ENCODE measurements at places on chromosomes 3 and 15. TPM values are rescaled to one million over a fixed set of nuclear protein-coding genes. Genes with fewer than 3 reads are reported as not detected.

DNA sequence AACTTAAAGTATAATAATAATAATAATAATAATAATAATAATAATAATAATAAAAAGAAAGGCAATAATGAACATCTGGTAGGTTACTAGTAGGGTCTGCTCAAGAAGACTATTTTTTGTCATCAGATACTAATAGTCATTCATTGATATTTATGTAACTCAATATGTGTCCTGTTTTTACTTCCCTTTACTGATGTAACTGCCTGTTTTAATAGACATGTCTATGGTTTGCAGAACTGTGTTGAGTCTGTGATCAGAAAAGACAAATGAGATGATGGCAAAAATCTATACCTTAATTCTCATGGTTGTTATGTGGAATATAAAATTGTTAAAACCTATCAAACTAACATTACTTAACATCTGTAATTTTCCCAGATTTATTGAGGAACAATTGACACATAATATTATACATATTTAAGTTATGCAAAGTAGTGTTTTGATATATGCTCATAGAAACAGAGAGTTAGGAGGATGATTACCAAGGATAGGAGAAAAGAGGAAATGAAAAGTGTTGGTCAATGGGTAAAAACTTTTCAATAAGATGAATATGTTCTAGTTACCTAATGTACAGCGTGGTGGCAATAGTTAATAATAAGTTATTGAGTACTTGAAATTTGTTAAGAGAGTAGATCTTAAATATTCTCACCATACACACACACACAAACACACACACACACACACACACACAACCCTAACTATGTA is 699.4 kb downstream of the ZPLD1 start:
- DNase-seq = no peak

- no peak for DNase-seq
Observed at GRCh38 chr3:24765399-24765798, 270.7 kb upstream of the THRB start.

- DNase-seq = no peak
Observed at GRCh38 chr3:95356764-95357501, 1294.1 kb downstream of the NSUN3 start.

GRCh38 chr3:122377975-122378374 is 5.1 kb downstream of the MIX23 start:
- DNase-seq = no peak

DNA sequence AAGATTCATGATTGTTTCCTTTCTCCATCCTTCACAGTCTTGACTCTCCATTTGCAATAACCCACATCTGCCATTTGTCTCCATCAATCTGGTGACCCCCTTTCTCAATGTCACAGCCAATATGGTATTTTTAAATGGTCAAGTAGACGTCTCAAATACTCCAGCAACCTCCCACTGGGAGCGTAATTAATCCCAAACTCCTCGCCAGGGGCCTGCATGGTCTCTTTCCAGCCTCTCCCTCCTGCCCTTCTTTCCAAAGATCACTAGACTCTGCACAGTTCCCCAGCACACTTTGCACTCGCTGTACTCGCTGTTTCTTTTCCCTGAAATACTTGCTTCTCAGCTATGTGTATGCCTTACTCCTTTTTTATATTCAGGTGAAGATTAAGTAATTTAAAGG is 115.3 kb downstream of the PLCH1 start:
- DNase-seq = no peak

DNA sequence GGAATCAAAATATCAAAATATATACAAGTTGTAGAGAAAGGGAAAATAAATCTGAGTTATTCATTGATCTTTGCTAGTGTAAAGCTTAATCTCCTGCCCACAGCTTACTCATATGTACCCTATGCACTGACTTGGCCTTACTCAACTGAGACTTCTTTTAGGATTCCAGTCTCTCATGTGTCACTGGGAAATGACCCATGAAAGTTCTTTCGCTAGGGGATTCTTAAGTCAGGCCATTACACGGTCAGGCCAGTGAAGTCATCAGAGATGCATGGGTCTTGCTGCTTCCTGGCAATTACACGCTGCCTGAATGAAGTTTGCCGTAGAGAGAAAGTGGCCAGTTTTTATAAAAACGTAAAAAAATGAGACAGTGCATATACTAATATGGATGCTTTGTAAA is 20.7 kb upstream of the LPP start:
- no peak for DNase-seq

- DNase-seq = no peak
Observed at GRCh38 chr15:25136119-25136518, 181.3 kb downstream of the SNRPN start.

DNA sequence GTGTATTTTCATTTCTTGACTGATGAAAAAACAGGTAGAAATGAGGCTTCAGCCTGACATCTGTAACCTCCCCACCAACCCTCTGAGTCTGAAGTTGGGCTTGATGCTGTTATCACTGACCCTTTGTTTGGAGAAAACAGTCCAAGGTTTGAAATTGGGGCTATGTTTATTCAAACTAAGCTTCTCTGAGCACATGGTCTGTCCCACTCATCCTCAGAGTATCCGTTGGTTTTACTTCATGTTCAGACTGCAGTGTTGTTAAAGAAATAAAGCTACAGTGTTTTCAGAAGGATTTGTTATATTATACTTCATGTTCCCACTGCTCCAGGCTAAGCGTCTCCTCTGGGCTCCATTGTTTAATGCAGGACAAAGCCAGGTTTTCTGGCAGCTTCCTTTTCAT is 6.0 kb downstream of the MAPKBP1 start:
- DNase-seq = no peak

DNA sequence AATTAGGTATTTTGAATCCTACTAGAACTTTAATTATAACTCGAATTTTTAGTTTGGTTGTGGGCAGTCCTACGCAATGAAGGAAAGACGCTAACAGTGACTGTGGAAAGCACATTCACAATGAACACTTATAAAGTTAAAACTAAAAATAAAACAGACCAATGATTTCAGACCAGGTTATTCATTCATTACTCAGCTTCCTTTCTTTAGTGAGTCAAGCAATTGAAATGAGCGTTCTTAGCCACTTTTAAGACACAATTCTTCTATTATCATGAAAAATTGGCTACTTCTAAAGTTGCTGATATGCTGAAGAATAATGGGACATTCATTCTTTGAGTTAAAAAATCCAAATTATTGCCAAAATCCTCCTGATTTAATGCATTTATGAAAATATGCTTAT is 66.0 kb upstream of the CMSS1 start:
- no peak for DNase-seq

GRCh38 chr15:62464705-62465104 is 299.6 kb upstream of the C2CD4B start:
- no peak for DNase-seq

DNA sequence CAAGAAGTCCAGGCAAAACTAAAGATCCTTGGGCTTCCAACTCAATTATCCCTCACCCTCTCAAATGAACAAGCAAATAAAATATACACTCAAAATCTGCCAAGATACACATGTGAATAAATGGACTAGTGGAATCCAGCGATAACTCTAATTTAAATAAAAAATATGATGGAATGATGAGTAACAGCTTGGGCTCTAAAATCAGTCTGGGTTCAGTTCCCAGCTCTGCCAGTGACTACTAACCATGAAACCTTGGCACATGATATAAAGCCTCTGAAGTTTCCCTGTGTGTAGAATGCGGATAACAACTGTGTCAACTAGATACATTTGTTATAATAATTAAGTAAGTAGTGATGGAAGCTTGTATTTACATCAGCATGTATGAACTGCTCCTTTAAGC is 81.3 kb downstream of the CADPS start:
- no peak for DNase-seq

GRCh38 chr3:114858329-114858728 is 288.8 kb downstream of the ZBTB20 start:
- DNase-seq = no peak

GRCh38 chr3:122004107-122004506 is 17.9 kb downstream of the ILDR1 start:
- no peak for DNase-seq

DNA sequence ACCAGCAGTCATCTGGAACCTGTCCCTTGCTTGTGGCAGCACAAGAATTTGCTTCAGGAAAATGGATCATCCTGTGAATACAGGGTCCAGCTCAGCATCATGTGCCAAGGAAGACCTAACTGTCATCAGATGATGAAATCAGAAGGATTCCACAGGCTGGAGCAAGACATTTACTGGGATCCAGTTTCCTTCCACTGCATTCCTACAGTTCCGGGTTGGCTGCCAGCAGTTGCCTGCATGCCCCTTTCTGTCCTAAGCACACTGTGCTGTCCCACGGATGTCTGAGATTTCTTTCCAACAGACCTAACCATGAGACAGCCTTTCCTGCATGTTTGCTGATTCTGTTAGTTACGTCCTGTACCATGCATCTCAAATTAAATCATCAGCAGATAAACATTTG is 140.7 kb downstream of the IMPG2 start:
- no peak for DNase-seq

GRCh38 chr3:58092521-58092920 is 84.3 kb downstream of the FLNB start:
- no peak for DNase-seq

- no peak for DNase-seq
Observed at GRCh38 chr3:55484191-55484689, 2.9 kb downstream of the WNT5A start.

DNA sequence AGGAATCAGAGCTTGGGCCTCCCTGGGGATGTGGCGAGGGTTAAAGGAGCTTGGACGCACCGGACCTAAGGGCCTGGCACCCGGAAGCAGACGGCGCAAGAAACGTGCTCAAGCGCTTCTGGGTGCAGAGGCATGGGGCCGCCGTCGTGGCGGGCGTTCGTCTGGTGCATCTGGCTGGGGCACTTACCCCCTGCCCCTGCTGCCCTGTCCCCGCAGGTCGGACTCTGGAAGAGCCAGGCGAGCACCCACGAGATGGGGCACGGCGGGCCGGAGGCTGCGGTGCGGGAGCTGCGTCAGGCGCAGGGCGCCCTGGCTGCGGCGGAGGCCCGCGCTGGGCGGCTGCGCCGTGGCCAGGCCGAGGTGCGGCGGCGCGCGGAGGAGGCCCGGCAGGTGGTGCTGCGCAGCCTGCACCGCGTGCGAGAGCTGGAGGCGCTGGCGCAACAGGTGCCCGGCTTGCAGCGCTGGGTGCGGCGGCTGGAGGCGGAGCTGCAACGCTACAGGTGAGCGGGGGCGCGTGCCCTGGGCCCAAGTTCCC is 2.5 kb downstream of the EFCC1 start:
- no peak for DNase-seq

- no peak for DNase-seq
Observed at GRCh38 chr15:43516801-43517353, 531 bp upstream of the MAP1A start.

DNA sequence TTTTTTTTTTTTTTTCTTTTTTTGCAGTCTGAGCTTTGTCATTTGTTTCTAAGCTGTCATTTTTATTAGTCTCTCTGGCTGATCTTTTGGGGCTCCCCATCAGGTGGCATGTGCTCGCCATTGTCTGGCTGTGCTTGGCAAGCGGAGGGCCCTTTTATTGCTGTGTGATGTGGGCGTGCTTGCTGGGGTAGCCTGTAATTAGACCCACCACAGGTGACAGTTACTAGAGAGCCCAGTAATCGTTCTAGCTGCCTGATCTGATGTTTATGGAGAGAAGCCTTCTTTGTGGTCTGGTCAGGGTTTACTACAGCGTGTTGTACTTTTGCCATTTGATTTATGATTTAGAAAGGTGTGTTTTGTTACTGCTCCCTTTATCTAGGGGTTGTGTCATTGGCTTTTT is 179.9 kb downstream of the MCTP2 start:
- DNase-seq = no peak

DNA sequence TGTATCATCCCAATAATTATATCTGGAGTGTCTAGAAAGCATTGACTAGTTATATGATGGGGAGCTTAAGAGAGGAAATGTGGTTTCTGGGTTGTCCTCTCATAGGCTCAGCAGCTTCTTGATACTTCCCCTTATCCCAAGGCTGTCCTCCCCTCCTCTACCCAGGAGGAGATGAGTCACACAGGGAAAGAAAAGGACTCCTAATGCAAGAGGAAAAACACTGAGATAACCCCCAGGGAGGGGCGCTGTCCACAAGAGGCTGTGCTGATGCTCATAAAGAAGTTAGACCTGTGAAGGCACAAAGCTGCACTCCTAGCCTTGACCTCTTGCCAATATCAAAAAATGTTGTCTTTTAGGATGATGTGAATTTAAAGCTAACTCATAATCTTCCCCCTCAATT is 28.8 kb upstream of the GYG1 start:
- no peak for DNase-seq

DNA sequence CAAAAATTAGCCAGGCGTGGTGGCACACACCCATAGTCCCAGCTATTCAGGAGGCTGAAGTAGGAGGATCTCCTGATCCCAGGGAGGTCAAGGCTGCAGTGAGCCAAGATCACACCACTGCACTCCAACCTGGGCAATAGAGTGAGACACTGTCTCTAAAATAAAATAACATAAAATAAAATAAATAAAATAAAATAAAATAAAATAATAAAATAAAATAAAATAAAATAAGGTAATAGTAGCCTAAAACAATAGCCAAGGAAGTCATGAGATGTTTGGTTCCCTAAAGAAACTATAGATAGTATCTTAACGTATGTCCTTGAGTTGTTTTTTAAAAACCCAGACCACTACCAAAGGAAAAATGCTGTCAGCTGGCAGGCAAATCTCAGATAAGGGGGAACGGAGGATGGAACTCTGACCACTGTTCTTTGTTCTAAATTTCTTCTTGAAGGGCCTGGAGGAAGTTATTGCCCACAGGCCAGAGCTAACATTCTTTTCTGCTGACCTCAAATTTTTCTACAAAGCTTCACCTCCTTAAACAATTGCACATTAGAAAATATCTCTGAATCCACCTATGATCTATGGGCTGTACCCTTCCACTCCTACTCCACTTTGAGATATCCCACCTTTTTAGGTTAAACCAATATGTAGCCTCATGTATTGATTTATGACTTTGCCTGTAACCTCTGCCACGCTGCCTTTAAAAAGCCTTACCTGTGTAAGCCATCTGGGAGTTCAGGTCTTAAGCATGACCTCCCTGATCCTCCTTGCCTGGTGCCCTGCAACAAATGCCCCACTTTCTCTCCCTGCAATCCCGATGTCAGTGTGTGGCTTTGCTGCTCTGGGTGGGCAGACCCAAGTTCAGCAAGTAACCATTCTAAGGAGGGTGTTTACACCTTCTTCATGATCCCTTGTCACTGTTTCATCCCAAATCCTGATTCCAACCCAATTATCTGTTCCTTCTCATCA is 126.2 kb upstream of the BHLHE40 start:
- DNase-seq = no peak

GRCh38 chr15:31372635-31373091 is 46.0 kb downstream of the KLF13 start:
- DNase-seq = peak; percentile 73

Gene IL17RD
- 10.2 TPM for total RNA-seq

Gene MESP1
- 3.5 TPM for total RNA-seq

Gene MAP1A
- total RNA-seq = 20.8 TPM

Gene LNP1
- 1.5 TPM for total RNA-seq

Gene VGLL3
- 55.3 TPM for total RNA-seq

Gene ZMYND10
- total RNA-seq = 1.3 TPM

Gene APOD
- total RNA-seq = 5,849 TPM

Gene LRRC28
- total RNA-seq = 24.3 TPM

Gene ZNF501
- 4.2 TPM for total RNA-seq

Gene SIN3A
- 41.4 TPM for total RNA-seq

Gene PLXNA1
- 40.0 TPM for total RNA-seq

Gene OR4F15
- total RNA-seq = not detected

All from tibial nerve (tissue), 4 donors.